Mesendoderm (in vitro differentiated cells): ENCODE measurements at places on chromosomes 12 and 14.

GRCh38 chr12:99752740-99753139 lies 105.2 kb downstream of the GARIN6 start:
- no peak for DNase-seq

DNA sequence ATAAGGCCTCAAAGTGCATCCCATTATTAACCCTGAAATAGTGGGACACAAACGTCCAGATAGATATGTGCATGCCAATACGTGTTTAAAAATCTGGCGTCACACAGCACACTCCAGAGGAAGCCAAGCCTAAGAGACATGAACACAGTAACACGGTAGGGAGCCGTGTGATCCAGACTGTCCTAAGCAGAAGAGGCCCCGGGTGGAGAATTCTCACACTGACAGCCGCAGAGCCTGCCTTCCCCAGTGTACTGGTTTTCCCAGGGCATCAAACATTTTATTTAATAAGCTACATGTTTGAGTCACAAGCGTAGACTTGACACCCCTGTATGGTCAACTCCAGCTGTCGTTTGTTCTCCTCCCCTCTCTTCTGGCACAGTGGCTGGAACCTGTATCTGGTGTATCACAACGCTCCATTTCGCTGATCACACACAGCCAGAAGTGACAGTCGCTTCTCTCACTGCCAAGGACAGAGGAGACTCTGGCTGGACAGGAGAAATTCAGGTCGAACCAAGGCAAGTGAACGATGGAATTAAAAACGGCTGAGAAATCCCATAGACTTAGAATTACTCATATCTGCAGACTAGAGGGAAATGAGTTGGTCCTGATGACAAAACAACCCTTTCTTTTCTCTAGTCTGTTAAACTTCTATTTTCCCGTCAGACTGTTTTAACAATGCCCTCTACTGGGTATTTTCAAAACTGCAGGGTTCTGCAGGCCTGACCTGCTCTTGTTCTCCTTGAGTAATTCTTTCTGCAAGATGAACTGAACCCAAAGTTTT lies 359.9 kb downstream of the RGS6 start:
- peak; percentile 61 for DNase-seq

- DNase-seq, result no peak
Observed at GRCh38 chr12:19436931-19437330, 2.4 kb upstream of the AEBP2 start.

DNA sequence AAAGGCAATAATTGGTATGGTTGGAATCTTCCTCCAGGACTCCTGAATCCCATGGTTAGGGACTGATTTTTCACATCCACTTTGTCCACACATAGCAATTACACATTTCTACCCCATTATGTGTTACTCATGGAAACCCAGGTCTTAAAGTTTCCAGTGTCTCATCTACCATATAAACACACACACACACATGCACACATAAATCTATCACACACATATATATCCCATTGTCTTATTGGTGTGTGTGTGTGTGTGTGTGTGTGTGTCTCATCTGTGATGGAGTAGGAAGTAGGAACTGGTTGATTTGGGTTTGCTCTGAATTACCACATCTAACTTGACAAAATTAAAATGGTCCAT lies 525.4 kb downstream of the FUT8 start:
- no peak for DNase-seq

DNA sequence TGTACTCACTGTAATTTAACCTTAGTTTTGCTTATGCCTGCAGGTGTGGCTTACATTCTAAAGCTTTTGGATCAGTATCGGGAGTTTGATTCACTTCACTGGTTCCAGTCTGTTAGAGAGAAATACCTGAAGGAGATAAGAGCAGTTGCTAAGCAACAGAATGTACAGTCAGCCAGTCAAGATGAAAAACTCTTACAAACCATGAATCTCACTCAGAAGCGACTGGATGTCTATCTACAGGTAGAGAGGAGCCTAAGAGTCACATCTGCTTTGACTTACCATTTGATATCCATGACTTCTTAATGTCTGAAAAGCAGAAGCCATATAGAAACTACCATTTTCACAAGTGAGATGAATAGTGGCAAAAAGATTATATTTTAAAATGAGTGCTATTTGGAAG lies 56.5 kb downstream of the WASHC4 start:
- DNase-seq, result no peak

DNA sequence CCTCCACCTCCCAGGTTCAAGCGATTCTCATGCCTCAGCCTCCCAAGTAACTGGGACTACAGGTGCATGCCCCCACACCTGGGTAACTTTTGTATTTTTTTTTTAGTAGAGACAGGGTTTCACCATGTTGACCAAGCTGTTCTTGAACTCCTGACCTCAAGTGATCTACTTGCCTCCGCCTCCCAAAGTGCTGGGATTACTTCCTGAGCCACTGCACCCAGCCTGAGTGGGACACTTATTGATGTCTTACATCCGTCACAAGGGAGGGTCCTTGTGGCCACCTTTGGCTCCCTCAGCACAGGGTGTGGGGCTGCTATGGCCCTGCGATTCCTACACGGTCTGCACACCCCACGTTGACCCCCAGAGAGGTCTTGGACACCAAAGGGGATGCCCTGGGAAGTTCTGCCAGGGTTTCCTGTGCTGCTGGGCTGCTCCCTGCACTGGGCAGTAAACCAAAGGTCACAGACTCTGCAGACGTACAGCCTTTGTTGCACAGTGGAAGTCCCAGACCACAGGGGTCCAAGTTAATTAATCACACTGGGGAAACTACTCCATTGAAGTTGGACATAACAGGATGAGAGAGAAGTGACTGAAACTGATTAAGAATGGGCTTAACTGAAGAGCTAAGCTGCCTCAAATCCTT lies 95.7 kb downstream of the SAMD4A start:
- DNase-seq, result no peak

DNA sequence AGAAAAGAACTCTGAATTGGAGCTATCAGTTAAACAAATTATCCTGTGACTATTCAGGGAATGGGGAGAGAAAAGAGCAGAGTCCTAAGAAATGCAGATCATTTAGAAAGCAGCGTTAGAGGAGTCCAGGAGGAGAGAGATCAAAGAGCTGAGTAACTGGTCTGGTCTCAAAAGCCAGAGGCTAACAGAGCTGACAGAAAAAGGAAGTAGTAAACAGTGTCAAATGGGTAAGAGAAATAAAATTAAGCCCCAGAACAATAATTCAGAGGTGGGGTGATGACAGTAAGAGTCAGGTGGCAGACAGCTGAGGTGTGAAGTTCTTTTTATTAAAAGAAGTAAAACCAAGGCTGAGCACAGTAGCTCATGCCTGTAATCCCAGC lies 19.3 kb downstream of the GXYLT1 start:
- DNase-seq, result peak; percentile 59

- no peak for DNase-seq
Observed at GRCh38 chr12:25864306-25865276, 93.9 kb upstream of the RASSF8 start.

- no peak for DNase-seq
Observed at GRCh38 chr12:89975574-89975973, 266.9 kb upstream of the ATP2B1 start.

- DNase-seq, result no peak
Observed at GRCh38 chr12:75774261-75775052, 257.1 kb downstream of the PHLDA1 start.

DNA sequence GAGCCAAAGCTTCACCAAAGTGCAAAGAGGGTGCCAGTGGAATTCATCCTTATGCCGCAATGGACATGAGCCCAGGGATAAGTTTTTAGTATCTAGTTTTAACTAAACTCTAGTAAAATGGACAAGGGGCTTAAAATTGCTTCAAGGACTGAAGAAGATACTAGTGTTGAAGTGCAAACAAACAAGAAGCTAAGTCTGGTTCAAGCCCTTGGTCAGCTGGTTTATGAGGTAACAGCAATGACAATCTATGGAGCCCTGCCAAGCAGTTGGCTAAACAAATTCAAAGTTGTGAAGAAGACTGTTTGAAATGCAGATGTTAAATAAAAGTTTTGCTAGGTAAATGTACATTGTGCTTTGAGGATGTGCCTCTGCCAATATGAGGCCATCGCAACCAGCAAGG lies 209.4 kb downstream of the KTN1 start:
- DNase-seq, result no peak

DNA sequence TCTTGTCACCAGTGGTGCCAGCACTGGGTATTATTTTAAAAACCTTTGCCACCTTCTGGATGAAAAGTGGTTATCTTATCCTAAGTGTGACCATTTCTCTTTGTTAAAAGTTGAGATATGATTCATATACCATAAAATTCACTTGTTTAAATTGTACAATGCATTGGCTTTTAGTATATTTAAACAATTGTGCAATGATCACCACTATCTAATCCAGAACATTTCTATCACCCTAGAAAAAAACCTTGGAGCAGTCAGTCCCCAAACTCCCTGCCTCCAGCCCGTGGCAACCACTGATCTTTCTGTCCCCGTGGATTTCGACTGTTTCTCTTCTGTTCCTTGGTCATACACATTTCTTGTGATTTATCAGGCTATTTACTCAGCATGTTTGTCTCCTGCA lies 28.3 kb downstream of the SH2B3 start:
- DNase-seq, result no peak

DNA sequence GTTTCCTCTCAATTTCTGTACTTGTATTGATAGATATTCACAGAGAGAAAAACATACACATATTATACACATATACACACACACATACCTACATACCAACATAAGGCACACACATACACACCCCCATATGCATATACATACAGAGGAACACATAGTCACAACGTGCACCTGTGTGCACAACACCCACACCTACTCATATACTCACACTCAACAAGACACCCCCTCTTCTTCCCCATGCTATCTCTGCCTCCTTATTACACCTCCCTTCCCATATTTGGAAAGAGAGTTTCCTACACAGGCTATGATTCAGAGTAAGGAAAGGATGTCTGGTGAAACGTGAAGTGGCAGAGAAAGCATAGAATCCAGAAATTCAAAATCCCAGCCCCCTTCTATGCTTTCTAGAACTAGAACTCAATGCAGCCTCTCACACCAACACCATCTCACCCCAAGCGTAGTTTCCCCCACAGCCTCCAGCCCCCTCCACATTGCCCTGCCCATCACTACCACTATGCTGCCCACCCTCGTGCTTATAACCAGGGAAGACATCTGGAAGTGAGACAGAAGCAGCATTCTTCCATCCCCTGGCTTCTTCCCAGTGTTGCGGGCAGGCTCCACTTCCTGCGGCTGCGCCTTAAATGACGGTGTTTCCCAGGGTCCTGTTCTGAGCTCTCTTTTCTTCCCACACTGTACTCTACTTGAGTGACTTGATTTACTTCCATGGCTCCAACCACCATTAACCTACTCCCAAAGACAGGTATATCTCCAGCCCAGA lies 2.4 kb downstream of the RNASE8 start:
- no peak for DNase-seq

- no peak for DNase-seq
Observed at GRCh38 chr14:75885829-75886228, 96.0 kb downstream of the TGFB3 start.

DNA sequence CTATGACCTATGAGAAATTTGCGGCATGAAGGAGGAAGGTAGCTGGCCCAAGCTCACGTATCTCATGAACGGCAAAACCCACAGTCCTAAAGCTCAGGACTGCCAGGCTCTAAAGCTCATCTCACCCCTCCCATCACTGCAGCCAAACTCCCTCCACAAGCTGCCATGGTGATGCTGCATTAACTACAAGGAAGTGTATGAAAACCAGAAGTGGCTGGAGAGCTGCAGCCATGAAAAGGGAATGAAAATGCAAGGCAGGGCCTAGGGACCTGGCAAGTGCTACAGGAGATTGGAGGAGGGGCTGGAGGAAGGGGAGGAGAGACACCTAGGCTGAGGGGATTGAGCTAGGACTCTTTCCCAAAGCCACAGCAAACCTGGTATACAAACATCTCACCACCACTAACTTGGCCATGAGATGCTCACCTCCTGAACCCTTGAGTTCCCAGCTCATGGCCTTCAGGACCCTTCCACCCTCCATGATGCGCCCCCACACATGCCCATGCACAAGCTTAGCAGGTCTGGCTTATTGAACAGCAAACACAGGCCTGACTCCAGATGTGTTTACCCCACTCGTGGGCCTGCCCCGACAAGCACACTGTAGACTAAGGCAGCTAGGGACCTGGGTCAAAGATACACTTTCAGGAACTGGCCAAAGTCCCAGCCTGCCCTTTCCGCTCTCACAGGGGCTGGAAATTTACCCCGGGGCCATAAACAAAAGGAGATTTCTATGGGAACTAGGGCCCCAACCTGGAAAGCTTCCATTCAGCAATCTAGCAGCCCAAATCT lies 42.0 kb downstream of the LTBP2 start:
- DNase-seq, result no peak

DNA sequence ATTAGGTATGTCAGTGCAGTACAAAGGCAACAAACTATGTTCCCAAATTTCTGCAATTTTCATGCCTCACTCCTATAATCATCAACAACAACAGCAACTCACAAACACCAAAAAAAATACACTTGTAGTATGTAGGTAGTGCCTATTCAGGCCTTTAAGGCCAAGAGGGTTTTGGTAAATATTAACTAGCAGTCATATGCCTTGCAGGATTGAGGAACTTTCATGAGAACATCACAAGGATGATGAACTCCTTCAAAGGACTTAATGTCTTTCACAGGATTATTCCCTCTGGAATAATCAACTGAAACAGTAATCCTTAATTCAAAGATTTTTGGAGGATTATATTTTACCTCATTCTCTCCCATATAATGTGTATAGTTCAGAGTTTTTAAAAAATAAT lies 293.8 kb downstream of the NOVA1 start:
- no peak for DNase-seq

DNA sequence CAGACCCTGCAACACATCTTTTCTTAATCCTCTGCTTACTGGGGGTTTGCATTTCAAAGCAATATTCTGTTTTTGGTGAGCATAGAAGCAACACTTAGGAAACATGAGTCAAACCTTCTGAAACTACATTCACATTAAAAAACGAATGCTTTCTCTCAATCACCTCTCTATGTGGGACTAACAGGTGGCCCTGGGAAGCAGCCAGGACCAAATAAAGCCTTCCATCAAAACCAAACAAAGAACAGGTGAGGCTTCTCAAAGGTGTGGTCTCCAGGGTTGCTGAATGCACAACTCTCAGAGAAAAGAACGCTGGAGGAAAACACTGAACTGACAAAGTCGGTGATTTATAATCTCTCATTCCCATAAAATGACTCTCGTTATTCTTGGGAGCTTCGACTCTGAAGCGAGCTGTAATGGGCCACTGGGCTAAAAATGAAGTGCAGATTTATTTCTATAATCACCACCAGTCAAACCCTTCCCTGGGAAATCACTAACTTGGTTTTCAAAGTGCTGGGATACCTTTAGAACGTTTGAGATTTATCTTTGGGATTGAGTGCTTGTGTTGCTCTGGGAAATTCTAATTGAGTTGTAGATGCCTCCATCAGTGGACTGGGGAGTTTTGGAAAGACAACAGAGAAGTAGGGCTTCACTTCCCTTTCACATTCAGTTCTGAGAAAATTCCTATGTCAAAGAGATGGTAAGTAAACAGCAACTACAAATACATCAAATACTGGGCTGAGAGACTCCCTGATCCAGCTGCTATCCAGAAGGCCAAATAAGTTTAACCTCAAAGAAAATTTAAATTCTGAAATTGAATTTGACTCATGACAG lies 262.0 kb upstream of the TMPO start:
- DNase-seq, result no peak

DNA sequence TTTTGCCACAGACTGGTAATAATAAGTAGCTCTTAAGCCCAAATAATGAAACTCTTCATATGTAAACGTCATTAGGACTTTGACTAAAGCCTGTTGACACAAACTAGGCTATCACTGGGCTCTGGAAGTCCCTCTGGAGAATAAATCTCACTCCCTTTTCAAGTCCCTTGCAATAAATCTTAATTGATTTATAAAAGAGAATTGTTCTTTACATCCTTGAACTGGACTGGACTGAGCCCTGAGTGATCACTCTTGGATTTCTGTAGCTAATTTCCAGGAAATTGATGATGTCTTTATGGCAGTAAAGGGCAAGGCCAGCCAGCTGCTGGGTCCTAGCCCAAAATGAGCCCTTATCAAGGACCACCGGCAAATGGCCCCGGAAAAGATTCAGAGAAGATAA lies 1162.7 kb downstream of the BCL11B start:
- DNase-seq, result no peak
